ENCODE measurements at places on chromosomes 11 and 22.

DNA sequence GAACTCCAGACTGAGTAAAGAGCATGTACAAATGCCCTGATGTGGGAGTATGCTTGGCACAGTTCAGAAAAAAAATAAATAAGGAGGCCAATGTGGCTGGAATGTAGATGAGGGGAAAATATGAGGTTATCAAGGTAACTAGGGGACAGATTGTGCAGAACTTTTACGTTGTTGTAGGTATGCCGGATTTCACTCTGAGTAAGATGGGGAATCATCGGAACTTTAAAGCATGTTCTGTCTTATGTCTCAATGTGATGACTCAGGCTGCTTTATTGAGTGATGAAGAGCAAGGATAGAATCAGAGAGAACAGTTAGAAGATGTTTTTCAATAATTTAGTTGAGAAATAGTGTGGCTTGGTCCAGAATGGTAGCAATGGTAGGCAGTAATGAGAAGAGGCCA, 130.4 kb downstream of the C11orf87 start:
- no peak for DNase-seq

GRCh38 chr22:41470886-41471285, 2.0 kb downstream of the ACO2 start:
- no peak for DNase-seq

GRCh38 chr11:83922318-83922717, 636.2 kb upstream of the CCDC90B start:
- DNase-seq = no peak

- DNase-seq = no peak
Observed at GRCh38 chr11:79762279-79762921, 321.6 kb upstream of the TENM4 start.

DNA sequence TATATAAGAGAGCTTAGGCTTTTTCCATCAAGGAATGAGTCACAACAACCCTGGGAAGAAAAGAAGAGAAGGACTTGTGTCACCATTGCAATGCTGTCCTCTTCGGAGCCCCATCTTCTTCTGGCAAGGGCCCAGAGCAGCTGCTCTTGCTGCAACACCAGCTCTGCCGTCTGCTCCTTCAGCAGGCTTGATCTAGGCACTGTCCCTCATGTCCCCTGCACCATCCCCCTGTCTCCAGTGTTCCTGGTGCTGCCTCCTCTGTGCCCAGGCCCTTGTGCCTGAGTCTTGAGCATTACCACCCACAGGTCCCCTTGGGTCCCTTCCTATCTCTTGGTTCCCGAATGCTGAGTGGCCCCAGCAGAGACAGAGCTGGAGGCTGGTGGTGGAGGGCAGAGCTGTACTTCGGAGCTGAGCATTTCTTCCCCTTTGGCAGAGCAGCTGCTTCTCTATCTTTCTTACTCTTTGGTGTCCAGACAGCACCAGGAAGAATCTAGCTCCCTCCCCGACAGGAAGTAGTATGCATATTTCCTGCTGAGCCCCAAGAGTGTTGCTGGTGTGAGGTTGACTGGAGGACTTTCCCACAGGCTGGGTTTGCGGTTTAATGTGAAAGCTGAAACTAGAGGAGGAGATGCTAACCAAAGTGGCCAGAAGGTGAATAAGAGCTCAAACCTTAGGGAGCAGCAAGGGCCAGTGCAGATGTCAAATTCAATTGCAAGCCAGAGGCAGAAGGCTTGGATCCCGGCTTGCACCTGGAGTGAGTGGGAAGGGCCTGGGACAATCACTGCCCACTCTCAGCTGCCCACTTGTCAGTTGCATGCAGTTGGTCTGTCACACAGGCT, 27.8 kb downstream of the WEE1 start:
- peak; percentile 34 for DNase-seq

- DNase-seq = no peak
Observed at GRCh38 chr11:11947825-11948224, 60.6 kb downstream of the DKK3 start.

GRCh38 chr11:69130654-69131053, 25.1 kb upstream of the SMIM38 start:
- DNase-seq = no peak

GRCh38 chr11:128716661-128717210, 22.9 kb downstream of the FLI1 start:
- DNase-seq = no peak

Data from NCI-H187 treated with DMSO at 0.1 percent for 48 hours (cell line).